Foreskin fibroblast (primary cell): ENCODE measurements at places on chromosomes 11 and 22.

GRCh38 chr11:35554491-35555437 lies 29.3 kb upstream of the PAMR1 start:
- DNase-seq, result peak; percentile 89

- no peak for DNase-seq
These were observed 939 bp upstream of the SH3BP1 start for GRCh38 chr22:37638391-37639069.

DNA sequence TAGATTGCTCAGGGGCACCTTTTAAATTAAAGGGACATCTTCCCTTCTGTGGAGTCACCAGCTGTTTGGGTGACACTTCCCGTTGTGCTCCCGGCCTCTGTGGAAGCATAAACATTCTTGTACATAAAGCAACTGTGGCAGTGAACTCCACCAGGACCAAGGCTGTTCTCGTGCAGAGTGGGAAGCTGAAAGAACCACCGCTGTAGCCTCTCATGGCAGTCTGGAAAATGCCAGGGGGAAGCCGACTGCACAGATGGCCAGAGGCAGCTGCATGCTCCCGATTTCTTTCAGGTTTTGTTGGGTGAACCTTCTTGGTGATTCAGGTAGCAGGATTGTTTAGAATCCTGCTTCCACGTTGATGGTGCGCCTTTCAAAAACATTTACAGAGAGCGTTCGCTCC lies 10.3 kb downstream of the UBASH3B start:
- no peak for DNase-seq

- DNase-seq, result no peak
These were observed 1.6 kb downstream of the KMT5B start for GRCh38 chr11:68211546-68211945.

GRCh38 chr11:115607621-115608221 lies 103.5 kb upstream of the CADM1 start:
- DNase-seq, result no peak

GRCh38 chr11:111540114-111540936 lies at the start of gene LAYN:
LAYN (plus strand) TSS chr11:111540720; CDS start chr11:111540844, 124 bp downstream.
- peak; percentile 88 for DNase-seq

DNA sequence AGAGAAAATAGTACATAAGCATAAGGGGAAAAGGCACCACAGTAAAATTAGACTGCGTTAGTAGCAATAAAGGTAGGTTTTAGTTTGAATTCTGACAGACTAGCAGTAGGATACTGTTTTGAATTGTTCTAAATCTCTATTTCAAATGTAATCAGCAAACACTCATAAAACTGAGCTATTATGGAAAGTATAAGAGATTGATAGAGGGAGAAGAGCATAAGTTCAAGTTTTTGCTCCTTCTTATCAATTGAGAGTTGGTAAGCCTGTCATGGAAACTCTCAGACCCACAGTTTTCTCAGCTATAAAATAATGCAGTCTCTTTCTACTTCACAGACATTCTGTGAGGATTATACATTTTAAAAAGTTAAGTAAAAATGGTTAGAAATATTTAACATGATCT lies 840.2 kb upstream of the CNTN5 start:
- no peak for DNase-seq

DNA sequence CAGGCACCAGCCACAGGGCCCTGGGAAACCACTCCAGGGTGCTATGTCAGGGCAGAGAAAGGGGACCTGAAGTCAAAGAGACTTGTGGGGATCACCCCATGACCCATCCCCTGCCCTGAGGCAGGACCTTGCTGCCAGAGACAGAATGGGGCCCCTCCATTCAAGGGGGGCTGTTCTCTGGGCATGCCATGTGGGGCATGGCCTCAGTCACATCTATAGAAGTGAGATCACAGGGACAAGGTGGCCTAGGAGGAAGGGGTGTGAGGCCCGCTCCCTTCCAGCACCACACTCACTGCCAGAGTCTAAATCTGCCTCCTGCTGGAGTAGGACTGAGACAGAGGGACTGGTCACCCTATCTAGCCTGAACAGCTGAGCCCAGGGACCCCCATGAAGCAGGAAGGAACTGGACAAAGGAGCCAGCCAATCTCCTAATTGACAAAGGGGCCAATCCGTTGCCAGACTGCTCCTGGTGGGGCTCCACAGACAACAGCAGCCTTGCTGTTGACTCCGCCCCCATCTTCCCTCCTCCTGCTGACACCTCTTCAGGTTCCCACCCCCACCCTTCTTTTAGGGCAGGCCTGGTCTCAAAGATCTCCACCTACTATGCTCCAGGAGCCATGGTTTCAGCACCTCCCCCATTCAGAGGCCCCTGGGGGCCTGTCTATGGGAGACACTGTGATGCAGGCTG lies 26.0 kb downstream of the NEAT1 start:
- peak; percentile 66 for DNase-seq

DNA sequence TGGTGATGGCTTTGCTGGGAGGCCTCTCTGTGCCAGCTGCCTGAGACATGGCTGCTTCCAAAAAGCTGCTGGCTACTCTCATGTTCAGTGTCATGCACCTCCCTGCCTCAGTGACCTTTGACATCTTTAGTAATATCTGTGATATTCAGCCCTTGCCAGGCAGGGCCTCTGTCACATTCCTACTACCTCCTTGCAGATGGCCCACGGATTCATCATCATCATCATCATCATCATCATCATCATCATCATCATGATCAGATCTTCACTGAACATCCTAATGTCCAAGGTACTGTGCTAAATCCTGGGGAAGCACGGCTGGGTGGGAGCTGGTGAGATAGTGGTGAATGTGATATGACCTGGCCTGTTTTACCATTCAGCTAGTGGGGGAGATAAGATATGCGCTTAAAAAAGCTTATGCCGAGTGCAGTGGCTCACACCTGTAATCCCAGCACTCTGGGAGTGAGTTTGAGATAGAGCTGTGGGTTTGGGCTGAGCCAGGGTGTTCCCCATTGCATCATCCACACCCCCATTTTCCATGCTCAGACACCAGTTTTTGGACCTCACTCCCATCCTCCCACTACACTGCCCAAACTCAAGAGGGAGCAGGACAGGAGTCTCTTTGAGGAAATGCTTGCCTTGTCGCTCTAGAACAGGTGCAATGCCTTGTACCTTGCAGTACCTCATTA lies 17.1 kb upstream of the TMPRSS13 start:
- no peak for DNase-seq

- DNase-seq, result no peak
These were observed 17.1 kb downstream of the SC5D start for GRCh38 chr11:121309688-121310087.

DNA sequence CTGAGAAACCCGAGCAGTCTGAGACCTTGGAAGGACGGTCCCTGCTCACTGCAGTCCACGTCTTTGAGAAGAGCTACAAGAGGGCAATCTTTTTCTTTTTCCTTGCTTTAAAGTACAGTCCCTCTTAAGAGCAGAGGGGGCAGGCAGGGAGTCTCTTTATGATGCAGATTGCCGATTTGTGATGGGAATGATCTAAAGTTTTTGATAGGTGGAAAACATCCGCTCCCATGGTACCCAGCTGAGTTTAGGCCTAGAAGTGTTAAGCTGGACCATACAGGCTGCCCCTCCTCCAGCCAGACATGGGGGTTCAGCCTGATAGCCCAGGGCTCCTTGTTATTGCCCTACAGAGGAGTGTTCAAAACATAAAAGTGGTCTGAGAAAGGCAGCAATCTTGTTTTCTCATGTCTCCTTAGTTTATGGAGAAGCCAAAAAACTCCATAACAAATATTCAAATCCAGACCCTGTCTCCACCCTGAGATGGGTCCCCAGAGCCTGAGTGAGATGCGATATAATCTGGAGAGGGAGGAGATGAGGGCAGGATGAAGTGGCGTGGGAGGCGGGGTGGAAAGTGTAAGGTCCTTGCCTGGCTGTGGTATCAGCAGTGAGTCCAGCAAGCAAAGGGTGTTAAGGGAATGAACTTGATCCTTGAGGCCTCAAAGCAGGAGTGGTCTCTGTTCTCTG lies 135.1 kb downstream of the FDX1 start:
- DNase-seq, result no peak

- DNase-seq, result no peak
These were observed 44.3 kb downstream of the DKK3 start for GRCh38 chr11:11963842-11964773.

GRCh38 chr11:2249189-2249916 lies 21.0 kb downstream of the ASCL2 start:
- DNase-seq, result no peak

- DNase-seq, result peak; percentile 8
These were observed 475.4 kb downstream of the INSC start for GRCh38 chr11:15590132-15590531.

DNA sequence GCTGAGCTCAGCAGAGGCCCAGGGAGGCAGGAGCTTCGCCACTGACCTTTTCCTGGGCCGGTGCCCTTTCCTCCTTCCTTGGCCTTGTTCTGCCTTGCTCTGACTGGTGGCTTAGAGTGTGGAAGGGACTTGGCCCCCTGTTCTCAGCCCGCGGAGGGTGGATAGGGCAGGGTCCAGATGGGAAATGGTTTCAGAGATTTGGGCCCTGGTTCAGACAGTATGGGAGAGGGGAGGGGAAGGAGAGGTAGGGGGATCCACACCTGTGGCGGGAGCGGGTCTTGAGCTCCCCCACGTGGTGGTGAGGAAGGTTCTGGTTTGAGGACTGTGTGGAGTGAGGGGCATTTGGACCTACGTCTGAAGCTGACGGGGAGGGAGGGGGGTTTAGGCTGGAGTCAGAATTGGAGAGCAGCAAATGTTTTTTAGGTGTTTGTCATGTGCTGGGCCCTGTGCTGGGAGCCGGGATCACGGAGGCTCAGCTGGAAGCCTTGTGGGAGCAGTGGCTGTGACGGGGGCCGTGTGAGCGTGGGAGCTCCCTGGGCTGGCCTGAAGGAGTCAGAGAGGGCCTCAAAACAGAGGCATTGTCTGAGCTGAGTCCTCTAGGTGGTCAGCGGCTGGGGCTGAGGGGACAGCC lies 27.2 kb downstream of the SHANK3 start:
- DNase-seq, result no peak

DNA sequence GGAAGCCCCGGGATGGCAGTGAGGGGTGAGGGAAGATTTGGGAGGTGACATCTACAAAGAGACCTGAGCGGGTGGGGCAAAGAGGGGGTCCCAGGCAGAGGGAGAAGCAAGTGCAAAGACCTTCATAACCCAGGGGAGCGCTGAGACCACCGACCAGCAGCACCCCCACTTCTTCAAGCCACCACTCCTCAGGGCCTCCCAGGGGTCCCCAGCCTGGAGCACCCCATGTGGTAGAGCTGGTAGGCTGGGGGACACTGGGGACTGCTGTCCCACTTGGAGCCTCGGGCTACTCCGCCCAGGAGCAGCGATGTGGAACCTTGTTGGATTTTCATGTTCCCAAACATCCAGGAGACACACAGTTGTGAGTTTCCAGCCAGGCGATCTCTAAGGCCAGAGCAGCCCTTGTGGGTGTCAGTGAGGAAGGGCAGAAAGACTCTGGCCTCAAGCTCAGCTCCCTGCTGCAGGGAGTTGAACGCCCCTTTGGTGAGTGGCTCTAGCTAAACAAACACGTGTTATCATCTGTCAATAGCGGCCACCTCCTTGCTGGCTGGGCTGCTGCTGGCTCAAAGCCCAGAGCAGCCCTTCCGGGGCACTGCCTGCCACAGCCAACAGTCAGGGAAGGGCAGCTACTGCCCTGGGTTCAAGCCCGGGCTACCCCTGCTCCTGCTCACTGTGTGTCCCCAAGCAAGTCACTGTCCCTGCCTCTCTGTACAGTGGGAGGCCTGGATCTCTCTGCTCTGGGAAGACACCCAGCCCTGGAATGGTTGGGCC lies 25.7 kb upstream of the CHKA start:
- peak; percentile 64 for DNase-seq

DNA sequence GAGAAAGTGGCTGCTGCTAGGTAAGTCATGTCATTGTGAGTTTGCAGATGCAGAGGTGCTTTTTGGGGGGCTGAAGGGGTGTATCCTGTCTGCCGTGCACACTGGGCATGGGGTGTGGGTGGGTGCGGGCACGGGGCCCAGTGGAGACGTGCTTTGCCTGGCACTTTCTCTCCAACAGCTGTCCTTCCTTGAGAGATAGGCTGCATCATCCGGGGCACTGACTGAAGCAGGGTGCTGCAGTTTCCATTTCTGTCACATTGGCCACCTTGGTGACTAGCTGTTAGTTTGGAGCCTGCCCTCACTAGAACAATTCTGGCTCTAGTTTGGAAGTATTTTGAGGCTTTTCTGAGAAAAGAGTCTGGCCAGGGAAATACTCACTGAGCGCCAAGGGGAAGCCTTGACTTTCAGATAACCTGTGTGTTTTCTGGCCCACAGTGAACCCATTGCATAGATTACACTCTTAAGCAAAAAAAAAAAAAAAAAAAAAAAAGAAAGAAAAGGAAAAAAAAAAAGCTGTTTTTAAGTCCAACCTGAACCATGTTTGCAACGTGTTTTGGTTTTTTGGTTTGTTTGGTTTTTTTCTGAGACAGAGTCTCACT lies 219.2 kb downstream of the NAV2 start:
- DNase-seq, result no peak

DNA sequence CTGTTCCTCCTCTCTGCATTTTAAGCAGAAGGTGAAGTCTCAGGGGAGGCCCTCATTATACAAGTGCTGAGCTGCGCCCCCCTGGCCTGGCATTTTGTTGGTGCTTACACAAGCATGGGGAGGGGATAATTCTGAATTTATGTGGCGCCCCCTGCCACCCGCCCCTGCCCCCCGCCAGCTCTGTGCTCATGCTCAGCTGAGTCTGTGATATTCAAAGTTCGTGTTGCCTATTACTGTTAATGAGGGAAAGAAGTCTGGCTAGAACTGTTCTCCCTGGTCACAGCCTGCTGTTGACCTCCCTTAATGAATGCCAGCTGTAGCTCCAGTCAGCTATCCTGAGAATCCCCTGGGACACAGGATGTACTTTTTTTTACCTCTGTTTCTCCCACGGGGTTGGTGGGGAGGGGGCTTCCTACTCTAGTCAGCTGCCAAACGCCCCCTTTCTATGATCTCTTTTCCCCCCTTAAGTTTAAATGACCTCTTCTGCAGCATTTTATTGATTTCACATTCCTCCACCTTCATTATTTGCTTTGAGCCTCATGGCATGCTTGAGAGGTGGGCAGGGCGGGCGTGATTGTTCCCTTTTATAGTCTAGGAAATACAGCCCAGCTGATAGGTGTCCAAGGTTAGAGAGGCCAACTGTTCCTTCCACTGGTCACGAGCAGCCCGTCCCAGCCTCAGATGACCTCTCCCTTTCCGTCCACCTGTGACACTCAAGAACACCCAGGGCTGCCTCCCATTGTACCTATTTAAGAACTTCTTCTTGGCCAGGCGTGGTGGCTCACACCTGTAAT lies 12.2 kb downstream of the USP2 start:
- DNase-seq, result peak; percentile 64
